ENCODE measurements at places on chromosomes 6 and 20. TPM values are rescaled to one million over a fixed set of nuclear protein-coding genes. Genes with fewer than 3 reads are reported as not detected.

The PRR18 gene
- total RNA-seq = not detected

The C6orf141 gene
- not detected for total RNA-seq

DNA sequence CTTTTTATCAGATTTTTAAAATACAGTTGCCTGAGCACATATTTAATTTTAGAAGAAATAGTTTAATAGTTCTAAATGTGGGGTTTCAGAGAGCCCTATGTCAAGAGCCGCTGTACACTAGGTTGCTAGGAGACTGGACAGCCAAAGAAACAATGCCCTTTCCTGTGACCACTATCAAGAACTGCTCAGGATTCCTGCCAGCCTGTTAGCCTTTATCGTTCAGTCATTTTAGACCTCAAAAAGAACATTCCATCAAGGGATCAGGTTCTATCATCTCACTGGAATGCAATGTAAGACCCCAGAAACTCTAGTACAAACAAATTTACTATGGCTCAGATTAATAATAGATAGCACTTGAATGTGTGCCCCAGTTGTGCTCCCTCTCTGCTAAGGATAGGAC, 181.2 kb upstream of the CCN2 start:
- no peak for DNase-seq

DNA sequence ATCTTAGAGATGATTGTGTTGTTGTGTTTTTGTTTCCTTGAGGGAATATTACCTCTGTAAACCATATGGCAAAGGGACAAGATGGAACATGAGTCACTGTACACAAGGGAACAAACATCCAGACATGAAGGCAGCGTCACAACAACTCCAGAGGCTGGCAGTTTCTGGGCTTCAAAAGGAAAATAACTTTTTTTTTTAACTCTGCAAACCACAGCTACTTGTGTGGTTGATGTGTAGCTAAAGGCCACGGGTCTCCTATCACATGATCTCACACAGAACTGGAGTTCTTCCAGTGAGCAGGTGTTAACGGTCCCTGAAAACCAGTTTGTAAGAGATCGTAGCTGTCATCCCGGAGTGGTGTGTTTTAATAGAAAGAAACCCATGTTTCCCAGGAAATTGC, 33.2 kb upstream of the HBS1L start:
- peak; percentile 28 for DNase-seq

- DNase-seq = no peak
Measured at GRCh38 chr20:11452326-11452725, 465.4 kb upstream of the BTBD3 start.

DNA sequence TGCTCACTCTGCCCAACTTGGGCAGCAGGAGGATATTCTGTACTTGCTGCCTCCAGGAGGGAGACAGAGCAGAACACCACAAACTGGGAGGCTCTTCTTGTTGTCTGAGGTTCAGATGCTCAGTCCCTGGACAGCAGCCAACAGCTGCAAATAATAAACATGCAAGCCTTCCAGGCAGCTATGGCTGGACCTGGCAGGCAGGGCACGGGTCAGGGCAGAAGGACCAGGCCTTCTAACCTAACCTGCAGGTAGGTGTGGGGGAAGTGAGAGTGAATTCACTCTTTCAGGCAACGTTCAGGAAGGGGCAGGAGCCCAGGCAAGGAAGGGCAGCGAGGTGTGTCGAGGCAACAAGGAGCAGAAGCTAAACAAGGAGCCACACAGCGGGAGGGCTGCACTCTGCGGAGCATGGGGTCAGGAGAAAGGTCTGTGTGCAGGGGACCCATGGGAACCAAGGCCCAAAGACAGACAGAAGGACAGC, 31.5 kb downstream of the NINL start:
- no peak for DNase-seq

- no peak for DNase-seq
Measured at GRCh38 chr6:112183271-112183671, 71.1 kb downstream of the LAMA4 start.

- DNase-seq = no peak
Measured at GRCh38 chr6:90669846-90670245, 83.0 kb upstream of the MAP3K7 start.

DNA sequence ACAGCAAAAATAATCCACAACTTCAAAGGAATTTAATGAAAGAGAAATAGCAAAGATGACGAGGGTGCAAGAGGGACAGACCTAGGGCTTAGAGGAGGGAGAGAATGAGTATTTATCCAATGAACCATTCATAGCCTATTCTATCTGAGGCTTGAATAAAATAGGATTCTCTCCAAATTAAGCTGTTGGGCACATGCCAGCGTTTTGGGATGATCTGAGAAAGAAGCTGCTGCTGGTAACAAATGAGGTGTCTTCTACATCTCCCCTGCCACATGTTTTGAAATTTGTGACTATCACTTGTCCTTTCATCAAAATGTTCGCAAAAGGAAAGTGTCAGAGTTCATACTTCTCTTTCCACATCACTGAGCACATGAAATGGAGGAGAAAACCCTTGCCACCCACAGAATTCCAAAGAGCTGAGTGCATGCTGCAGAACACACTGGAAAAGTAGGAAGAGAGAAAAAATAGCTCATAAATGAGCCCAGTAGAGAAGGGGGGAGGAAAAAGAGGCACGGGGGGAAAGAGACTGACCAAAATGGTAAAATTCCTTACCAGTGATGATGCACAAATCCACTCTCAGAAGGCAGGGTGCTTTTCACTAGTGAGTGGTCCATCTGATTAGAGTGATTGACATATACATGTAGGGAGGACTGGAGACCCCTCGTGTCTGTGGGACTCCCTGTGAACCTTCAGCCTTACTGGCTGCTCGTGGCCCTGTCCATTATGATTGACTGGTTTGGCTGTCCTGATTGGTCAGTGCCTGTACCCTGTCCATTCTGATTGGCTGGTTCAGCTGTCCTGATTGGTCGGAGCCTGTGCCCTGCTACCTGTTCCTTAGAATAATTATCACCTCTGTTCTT, 180.5 kb downstream of the OGFRL1 start:
- no peak for DNase-seq

The ARMC12 gene
- 1.1 TPM for total RNA-seq

DNA sequence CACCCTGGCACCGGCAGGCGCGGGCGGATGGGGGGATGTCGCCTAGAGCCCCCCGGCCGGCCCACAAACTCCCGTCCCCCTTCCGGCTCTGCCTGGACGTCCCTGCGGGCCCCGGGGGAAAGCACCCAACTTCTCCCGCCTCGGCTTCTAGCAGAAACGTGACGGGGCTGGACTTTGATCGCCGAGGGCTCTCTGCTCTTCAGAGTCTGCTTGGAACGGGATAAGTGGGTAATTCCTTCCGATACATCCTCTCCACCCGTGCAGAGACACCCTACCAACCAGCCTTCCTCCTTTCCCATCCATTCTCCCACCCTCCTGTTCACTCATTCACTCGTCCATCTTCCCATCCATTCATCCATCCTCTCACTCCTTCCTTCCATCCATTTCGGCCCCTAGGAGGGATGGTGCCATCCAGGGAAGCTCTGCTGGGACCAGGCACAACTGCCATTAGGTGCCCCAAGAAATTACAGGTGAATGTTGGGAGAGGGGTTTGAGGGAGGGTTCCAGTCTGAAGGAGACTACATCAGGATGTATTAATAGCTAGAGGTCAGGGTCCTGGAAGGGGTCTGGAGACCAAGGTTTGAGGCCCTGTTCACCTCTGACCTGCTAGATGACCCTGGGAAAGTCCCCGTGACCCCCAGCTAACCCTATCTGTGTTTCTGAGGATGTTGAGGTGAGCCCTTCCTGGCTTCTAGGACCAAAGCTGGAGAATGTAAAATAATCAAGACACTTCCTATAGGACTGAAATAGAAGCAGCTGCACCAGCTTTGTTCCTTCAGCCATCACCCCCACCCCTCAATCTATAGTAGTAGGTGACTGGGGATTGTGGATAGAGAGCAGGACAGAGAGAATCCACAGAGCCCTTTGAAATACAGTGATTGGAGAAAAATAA, 538 bp downstream of the TTLL9 start:
- DNase-seq = no peak

GRCh38 chr6:168025831-168026710, 28.6 kb downstream of the KIF25 start:
- no peak for DNase-seq

GRCh38 chr6:151284548-151285017, 44.8 kb downstream of the AKAP12 start:
- DNase-seq = no peak

- no peak for DNase-seq
Measured at GRCh38 chr6:93282521-93283031, 136.8 kb downstream of the EPHA7 start.

The FAM209B gene
- total RNA-seq = 2.9 TPM

The HELZ2 gene
- 48.0 TPM for total RNA-seq

DNA sequence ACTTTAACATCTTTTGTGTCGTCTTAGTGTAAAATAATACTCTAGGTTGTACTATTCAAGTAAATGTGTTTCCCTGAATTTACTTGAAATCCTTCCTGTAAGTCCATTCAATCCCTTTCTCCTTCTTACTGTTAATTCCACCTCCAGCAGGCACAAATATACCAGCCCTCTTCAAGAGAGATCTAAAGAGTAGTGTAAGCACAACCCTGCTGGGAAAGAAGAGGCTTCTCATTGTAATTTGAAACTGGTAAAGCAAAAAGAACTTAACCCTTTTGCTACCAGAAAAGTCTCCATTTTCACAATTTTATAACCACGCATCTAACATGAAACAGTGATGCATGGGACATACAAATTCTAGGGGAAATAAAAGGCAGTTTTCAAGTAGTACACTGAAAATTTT, at the start of gene BMP5:
TSS of gene BMP5 (minus strand) at position 191 of the 400 bp plus-strand sequence. CDS start 725 bp downstream, outside the sequence.
- DNase-seq = no peak

DNA sequence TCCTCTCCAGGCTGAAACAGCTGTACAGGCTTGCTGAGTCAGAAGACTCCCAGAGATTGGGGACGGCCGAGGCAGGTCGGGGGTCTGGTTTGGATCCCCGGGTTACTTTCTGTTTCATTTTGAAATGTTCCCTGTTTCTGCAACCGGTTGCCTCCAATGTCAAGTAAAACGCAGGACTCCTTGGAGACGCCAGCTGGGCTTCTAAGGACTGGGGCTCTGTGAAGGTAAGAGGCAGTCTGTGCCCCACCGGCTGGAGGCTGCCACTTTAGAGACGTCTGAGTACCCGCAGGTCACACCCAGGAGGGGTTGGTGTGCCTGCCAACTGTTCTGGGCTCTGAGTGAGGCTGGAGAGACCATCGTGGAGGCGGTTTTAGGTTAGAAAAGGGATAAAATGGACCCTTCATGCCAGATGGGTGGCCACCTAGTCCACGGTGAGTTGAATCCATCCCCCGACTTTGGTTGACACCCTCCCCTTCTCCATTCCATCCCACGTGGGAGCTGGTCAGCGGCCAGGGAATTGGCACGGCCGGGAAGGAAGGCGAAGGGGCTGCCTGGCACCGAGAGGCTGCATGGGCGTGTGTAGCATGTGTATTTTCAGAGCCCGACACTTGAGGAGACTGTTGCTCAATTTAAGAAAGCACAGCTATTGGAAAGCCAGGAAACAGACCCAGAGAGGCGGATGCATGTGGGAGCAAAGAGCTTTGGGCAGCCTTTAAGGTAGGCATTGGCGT, 240.9 kb downstream of the PHACTR1 start:
- peak; percentile 10 for DNase-seq

GRCh38 chr6:21111093-21111725, 482.3 kb upstream of the SOX4 start:
- DNase-seq = no peak

GRCh38 chr6:157630463-157631080, 192.5 kb upstream of the SNX9 start:
- DNase-seq = no peak
